ENCODE measurements at places on chromosomes 1 and 21.

DNA sequence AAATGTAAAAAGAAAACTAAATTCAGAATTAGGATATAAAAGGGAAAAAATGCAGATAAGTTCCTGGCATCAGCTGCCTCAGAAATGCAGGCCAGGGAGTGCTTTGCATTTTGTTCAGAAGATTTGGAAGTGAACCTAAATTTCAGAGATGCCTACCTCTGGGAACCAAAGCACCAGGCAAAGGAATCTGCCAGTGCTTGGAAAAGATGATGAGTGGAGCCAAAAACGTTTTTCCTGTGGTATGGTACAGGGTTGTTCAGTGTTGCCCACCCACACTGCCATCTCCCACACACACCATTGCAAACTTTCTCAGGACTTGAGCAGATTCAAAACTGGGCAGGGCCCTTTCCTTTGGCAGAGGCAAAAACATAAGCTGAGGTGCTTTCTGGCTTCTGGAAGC lies 349.5 kb downstream of the TGFB2 start:
- DNase-seq: no peak

DNA sequence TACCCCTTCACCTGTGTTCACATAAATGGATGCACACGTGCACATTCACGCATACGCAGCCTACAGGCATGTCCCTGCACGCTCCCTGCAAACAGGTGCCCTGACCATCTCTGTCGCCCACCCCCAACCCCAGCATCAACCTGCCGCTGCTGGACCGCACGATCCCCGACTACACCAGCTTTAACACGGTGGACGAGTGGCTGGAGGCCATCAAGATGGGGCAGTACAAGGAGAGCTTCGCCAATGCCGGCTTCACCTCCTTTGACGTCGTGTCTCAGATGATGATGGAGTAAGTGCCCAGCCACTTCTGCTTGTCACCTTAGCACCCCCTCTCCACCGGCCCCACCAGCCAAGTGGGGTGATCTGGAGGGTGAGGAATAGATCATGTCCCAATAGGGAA lies 60.4 kb downstream of the LACTBL1 start:
- DNase-seq: no peak

DNA sequence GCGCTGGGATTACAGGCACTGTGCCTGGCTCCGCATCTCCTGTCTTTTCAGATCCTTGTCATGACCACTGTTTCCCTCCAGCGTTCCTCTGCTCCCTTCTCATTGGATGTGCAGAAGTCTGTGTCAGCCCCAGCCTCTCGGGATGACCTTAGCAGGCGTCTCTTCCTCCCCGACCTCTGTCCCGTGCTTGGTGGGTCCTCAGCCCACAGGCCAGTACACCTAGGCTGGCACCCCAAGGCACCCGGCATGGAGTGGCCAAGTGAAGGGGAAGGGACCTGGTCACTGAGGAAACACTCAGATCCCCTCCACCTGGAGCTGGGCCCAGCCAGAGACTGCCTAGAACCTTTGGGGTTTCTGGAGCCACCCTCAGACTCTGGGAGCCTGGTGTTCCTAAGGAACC lies 2.4 kb upstream of the CLCNKB start:
- DNase-seq: no peak

DNA sequence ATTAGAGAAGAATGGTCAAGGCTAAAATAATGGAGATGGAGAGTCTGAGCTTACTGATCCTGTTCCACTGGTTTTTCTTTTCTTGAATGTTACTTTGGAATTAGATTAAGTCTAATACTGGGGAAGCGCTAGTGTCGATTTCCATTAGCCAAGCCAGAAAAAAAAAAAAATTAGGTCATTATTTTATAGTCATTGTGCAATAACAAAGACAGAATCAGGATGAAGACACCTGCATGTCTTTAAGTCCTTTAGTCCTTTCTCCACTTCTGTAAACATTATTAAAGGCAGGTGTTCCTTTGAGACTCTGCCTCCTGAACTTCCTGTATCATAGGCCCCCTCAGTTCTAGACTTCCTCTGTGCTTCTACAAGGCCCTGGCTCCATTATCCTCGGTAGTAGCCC lies 42.8 kb downstream of the MYSM1 start:
- DNase-seq: no peak

- no peak for DNase-seq
These were observed 15.7 kb downstream of the FHAD1 start for GRCh38 chr1:15262706-15263105.

DNA sequence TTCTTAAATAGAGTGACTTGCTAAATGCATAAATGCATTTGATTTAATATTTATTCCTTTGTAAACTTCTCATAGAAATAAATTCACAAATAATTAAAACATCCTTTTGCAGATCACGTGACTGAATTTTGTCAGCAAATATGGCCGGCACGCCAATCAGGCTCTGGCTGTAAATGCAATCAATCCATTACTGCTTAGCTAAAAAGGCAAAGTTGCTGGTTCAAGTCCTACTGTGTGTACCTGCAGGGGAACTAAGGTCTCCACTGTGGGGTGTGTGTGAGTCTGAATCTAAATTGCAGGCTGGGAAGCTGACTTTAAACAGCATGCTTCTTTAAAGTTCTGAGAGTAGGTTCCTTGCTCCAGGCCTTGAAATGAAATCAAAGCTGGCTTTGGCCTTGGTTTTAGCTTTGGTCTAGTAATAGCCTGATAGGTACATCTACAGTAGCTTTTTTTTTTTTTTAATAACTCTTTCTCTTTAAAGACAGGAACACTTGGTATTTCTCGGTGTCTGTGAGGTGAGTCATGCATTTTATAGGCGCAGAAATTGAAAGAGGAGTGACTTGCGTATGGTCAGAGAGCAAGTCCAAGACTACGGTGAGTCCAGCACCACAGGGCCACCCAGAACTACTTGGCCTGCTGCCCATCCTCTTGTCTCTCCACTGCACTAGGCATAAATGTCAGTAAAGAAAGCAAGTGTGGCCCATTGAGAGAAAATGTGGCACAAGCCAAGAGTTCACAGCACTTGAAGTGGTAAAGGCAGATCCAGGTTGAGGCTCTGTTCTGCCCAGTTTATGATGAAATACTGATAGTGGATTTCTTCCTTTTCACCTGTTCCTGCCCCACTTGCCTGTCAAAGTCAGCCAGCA lies 36.2 kb upstream of the LYST start:
- DNase-seq: no peak

DNA sequence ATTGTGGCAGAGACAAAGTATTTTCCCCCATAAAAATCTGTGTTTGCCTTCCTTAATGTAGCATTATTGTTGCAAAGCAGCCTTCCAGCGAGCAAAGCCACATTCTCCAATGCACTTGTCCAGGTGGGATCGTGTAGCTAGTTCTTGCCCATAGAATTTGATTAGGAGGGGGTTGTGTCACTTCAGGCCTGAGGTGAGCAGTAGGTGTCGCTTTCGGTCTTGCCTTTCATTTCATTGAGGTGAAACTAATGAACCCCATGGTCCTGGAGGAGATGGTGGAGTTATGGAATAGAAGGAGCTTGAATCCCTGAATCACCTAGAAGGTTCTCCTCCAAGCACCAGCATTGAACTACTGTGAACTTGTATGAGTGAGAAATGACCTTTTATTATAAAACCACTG lies 318.9 kb upstream of the PBX1 start:
- no peak for DNase-seq

DNA sequence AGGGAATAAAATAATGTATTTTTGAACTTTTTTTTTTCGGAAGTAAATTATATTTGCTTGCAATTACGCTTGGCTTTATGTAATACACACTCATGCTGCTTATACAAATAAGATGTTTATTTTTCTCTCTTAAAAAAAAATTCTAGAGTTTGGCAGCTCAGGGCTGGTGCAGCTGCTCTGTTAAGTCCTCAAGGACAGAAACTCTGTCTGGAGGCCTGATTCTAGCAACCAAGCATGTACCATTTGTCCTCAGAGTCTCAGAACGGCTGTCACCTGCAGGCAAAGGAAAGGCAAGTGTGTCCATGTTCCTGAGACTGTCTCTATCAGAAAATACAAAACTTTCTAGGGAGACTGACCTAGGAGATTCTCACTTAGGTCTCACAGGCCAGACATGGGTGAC lies 23.2 kb upstream of the CLDN17 start:
- no peak for DNase-seq

GRCh38 chr21:31509194-31510017 lies 150.1 kb upstream of the SOD1 start:
- peak; percentile 77 for DNase-seq

DNA sequence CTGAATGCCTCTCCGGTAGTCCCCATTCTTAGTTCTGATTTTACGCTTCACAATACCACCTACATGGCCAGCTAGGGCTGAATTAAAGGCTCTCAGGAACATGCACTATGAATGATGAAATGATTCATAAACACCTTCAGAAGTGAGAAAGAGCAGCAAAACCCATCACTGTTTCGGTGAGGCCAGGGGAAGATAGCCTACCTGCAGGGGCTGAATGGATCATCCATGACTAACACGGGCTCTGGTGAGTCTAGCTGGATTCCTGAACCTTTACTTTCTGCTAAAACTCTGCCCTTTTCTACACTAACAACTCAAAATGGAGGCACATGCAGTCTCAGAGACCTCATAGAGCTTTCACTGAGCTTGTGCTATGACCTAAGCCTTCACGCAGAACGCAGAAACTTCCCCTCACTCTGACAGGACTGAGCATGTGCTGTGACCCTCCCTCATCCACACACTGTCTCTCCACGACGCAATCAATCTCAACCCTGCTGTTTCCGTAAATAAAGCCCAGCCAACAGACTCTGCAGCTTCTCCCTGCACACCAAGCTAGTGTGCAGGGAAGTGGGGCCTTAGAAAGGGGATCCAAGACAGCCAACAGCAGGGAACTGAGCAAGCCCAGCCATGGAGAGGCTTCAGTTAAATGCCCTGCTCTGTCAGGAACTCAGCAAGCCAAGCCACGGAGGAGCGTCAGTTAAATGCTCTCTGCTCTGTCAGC lies 207.8 kb downstream of the SLC45A1 start:
- DNase-seq: peak; percentile 82

DNA sequence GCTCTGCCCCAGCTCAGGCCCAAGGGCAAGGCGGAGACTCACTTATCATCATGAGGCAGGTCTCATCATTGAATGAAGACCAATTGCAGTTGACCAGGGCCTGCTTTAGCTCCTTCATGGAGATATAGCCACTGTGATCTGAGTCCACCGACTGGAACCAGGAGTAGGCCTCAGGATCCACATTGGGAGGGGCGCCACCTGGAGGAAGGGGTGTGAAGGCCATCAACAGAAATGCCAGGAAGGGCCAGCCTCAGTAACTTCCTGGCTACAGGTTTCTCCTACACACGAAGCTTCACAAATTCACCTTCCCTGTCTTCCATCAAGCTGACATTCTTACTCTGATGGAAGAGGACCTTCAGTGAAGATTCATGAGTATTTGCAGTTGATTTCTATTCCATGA lies 11.6 kb downstream of the PEF1 start:
- DNase-seq: no peak

DNA sequence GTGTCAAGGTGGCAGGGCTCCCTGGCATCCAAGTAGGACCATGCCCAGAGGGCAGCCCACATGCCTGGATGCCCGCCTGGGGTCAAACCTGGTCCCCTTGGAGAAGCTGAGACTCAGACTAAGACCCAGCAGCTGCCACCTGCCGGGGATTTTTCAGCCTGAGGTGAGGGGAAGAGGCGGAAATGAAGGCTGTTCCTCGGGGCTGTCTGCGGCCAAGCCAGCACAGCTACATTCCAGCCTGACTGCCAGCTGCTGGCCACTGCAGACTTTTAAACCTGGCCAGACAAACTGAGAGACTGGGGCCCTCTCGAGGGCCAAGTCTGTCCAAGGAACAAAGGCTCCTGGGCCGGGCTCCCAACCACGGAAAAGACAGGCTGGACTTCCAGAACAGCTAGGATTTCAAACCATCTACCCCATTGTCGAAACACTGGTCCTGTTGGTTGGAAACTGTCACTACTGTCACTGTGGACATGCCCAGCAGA lies 21.9 kb upstream of the PLEKHG5 start:
- no peak for DNase-seq

GRCh38 chr1:67942274-67942673 lies 108.2 kb downstream of the DIRAS3 start:
- DNase-seq: no peak

DNA sequence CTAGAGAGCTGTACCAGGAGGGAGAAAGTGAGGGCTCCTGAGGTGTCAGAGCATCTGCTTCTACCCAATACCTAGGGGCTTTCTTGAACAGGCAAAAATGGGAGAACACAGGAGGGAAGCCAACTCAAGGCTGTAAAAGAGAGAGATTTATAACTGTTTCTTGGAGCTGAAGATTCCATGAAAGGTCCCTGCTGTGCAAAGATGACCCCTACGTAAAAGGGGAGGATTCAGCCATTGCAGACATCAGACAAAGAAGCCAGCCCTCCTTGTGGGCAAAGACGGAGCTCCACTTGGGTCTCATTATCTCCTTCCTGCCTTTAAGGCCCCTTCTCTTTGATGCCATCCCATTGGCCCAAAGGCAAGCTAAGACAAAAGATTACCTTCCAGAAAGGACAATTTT lies 524.1 kb upstream of the CAMK1G start:
- DNase-seq: no peak

- no peak for DNase-seq
These were observed 1.5 kb downstream of the C1orf159 start for GRCh38 chr1:1114431-1114830.

GRCh38 chr21:17660862-17661261 lies 48.2 kb upstream of the BTG3 start:
- no peak for DNase-seq

- no peak for DNase-seq
These were observed 41.0 kb upstream of the SYNC start for GRCh38 chr1:32743380-32744070.

DNA sequence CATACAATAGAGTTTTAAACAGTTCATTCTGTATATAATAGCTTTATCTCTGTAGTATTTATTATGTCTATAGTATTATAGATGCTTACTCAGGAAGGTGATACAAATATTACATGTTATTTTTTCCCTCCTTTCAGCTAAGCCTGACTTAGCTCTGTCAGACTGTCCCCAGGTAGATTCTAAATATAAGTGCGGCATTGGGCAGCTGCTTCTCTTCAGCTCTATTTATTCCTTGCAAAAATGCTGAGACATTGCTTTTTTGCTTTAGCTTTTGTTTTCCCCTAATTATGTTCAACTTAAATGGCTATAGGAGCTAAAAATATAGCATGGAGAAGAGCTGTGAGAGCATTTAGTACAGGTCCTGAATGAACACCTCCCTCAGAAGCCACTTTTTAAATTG lies 203.2 kb upstream of the BEND5 start:
- no peak for DNase-seq

DNA sequence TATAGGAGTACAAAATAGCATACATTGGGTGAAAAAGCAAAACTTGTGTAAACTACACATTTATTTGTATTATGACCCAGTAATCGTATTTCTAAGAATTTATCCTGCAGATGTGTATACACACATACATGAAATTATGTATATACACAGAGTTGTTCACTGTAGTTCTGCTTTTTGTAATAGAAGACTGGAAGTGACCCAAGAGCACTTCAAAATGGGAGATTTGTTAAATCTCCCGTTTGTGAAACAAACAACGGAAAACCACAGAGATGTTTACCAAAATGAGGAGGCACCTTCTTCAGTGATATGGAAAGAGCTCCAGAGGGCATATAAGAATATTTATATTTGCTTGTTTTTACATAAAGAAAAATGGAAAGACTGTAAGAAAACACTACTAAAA lies 18.0 kb upstream of the MNDA start:
- DNase-seq: no peak

GRCh38 chr1:182789138-182790076 lies at the start of gene NPL:
NPL (plus strand) TSS chr1:182789773; CDS start chr1:182794372, 4,599 bp downstream.
- peak; percentile 88 for DNase-seq

- no peak for DNase-seq
These were observed 30.6 kb downstream of the FAM78B start for GRCh38 chr1:166136222-166136621.

Measured in CD4-positive, alpha-beta T cell treated with Interleukin-6 at 100 ng/mL for 8 hours (primary cell).